NCI-H748 treated with DMSO at 0.1 percent for 48 hours (cell line): ENCODE measurements at places on chromosomes 1 and 21.

GRCh38 chr1:13707164-13707563, 7.2 kb downstream of the PRDM2 start:
- DNase-seq, result no peak

GRCh38 chr21:36229181-36229580, 72.6 kb downstream of the DOP1B start:
- DNase-seq, result no peak

GRCh38 chr1:45097944-45098343, 85.9 kb downstream of the UROD start:
- no peak for DNase-seq

DNA sequence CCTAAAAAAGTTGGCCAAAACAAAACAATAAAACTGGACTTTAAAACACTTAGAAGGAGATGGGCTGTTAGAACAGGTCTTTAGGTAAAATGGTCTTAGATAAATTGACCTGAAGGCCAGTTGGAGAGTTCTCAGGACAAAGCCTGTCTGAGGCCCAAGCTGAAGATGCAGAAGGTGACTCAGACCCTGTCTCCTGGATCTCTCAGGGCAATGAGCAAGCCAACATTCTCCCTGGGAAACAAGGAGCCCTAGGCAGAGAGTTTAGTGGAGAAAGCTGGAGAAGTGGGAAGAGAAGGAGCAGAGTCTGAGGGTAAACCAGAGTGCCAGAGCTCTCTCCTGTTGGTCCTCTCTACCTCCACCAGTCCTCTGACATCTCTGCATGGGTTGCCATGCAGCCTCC, 70.1 kb downstream of the FCRL5 start:
- no peak for DNase-seq

DNA sequence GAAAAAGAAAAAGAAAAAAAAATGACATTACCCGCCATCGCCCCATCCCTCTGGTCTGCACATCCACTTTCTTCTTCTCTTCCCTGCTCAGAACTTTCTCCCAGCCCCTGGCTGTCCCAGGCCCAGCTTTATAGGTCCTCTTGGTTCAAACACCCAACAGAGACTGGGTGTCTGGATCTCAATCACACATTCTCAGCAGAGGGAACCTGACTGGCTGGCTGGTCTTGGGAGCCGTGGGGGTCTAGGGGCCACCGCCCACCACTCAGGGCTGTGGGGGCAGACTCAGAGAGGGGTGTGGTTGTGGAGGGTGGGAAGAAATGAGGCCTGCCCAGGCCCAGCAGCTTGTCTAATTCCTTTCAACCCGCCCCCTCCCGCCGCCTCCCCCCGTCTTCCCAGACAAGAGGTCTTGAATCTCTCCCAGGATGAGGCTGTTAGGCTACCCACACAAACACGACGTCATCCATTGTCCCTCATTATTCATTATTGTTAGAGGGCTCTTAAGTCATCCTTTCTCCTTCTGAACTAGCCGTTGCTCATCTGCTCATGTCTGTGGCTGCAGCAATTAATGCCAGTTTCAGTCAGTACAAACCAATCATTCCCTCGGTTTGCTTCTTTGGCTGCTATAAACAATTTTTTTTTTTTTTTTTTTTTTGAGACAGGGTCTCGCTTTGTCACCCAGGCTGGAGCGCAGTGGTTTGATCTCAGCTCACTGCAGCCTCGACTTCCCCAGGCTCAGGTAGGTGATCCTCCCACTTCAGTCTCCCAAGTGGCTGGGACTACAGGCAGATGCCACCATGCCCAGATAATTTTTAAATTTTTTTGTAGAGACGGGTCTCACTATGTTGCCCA, 40.6 kb upstream of the CLIC4 start:
- DNase-seq, result peak; percentile 16

DNA sequence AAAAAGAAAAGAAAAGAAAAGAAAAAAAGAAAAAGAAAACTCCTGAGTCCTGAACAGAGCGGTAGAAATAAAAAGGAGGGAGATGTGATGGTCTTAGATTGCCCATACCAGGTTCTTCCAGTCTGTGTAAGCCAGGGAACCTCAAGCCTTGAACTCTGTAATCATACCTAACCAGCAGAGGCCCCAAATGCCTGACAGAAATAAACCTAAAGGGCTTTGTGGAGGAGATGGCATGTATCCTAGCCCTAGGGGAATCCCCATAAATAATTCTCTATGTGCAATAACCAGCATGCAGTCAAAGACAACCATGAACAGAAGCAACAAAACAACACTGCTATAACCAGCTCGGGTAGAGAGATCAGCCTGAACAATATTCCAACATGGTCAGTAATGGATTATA, 40.4 kb downstream of the USP48 start:
- no peak for DNase-seq

GRCh38 chr1:11880181-11880575, 21.4 kb upstream of the NPPB start:
- no peak for DNase-seq

- peak; percentile 28 for DNase-seq
Observed at GRCh38 chr1:65109487-65109886, 38.5 kb upstream of the AK4 start.

- DNase-seq, result no peak
Observed at GRCh38 chr1:27045973-27046558, 33.4 kb upstream of the TENT5B start.
